ENCODE measurements at places on chromosomes 3 and 15.

GRCh38 chr3:70658513-70659310 is 346.3 kb upstream of the MDFIC2 start:
- DNase-seq: no peak

DNA sequence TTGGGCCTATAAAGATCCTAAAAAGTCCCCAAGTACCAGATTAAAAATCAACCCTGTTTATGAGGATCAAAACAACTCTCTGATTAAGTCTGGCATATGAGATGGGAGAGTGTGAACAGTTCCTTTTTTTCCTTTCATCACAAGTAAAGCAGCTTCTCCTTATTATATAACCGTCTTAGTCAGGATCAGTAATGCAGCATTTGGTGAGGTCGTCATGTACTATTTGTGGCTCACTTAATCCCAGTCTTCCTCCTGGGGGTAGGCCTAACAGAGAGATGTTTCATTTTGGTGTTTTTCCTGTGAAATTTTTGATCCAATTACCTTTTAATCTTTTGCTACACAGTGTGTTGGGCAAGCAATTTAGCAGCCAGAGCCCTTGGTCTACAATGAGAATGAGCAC is 333.1 kb upstream of the KCNMB2 start:
- no peak for DNase-seq

DNA sequence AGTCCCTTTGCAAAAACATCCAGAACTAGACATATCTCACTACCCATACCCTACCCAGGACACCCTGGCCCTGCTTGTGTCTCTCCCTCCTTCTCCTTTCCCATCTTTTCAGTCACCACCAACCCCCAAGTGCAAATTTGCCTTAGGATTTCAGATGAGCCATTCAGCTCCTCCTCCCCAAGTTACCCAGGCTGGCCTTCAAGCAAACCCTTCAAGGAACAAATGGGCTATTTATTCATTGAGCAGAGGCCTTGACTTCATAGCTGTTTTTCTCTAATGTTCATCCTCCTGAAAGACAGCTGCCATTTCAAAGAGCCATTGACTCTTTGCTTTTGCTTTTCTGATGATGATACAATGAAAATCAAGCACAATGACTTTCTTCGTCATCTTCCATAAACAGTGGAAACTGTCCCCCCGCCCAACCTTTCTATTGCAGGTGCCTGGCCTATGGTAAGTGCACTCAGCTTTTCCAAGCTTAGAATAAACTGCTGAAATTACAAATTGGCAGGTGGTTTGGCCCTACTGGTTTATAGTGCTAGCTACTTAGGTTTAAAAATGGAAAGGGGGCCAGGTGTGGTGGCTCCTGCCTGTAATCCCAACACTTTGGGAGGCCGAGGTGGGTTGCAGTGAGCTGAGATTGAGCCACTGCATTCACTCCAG is 26.1 kb upstream of the KLHL6 start:
- no peak for DNase-seq

DNA sequence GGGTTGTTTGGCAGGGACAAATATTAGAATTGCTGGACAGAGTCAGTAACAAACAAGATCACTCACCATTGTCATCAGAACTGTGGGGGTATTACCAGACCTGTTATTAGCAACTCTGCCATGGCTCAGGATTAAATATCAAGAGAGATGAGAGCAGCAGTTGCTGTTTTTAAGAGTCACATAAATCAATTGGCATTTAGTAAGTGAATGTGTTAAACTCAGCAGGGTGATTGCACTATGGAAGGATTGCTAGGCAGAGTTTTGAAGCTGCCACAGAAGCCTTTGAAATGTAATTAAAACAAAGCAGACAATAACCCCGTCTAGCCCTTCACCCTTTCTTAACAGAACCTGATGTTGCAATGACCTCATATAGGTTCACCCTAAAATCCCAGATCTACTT is 238.8 kb downstream of the GAP43 start:
- no peak for DNase-seq
